GOT3 (cell line): ENCODE measurements at places on chromosomes 12 and 14.

- DNase-seq = no peak
Observed at GRCh38 chr12:92400006-92400405, 254.4 kb upstream of the BTG1 start.

- peak; percentile 42 for DNase-seq
Observed at GRCh38 chr12:47949441-47950341, 13.7 kb upstream of the TMEM106C start.

DNA sequence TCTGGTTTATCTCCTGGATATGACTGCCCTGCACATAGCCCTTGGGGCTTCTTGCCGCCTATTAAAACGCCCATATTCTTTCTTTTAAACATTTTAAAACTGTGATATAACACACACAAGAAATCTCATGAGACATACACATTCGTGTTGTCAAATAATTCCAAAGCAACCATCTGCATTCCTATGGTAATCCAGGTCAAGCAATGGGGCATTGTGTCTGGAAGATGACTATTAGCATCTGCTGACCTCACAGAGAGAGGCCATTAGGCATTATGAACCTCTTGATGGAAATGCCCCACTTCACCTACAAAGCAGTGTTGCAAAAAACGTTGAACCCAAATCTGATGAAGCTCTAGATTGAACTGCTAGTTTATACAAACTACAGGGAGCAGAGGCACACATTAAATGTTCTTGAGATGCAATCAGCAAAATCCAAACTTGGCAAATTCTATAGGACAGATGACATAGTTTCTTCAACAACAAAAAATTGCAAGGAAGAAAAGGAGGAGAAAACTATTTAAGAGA is 513.8 kb upstream of the CCDC196 start:
- DNase-seq = no peak

DNA sequence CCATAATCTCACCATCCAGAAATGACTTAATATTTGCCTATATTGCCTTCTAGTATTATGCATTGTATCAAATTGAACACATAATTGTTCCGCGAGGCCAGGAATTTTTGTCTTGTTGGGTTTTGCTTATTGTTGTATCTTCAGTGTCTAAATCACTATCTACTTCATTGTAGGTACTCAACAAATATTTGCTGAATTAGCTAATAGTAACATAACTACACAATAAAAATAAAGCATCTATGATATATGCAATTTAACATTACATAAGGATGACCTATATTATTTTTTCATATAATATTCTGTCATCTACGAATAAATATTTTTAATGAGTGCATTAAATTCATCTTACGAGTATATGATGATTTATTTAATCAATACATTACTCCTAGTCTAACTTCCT is 656.3 kb downstream of the ETNK1 start:
- no peak for DNase-seq

GRCh38 chr14:68977718-68978171 is 1.4 kb downstream of the ACTN1 start:
- peak; percentile 38 for DNase-seq

DNA sequence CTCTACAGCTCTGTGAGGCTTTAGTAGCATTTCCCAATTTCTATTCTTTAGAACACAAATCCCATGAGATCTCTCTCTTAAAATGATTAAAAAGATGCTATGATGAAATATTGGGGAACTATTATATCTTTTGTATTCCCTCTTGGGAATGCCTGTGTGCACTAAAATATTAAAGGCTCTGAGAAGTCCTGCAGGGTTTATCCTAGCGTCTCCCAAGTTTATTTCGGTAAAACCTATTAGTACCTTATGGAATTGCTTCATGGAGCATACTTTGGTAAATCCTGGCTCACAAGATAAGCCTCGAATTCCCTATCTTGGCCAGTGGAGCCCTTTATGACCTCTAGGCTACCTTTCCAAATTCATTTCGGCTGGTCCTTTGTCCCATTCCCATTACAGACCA is 306.8 kb downstream of the VRK1 start:
- DNase-seq = no peak

GRCh38 chr12:76874027-76874426 is 4.8 kb downstream of the CSRP2 start:
- DNase-seq = no peak

GRCh38 chr12:63457857-63458256 is 210.4 kb downstream of the DPY19L2 start:
- DNase-seq = no peak

GRCh38 chr12:47611906-47612305 is 93.9 kb downstream of the RPAP3 start:
- DNase-seq = no peak

DNA sequence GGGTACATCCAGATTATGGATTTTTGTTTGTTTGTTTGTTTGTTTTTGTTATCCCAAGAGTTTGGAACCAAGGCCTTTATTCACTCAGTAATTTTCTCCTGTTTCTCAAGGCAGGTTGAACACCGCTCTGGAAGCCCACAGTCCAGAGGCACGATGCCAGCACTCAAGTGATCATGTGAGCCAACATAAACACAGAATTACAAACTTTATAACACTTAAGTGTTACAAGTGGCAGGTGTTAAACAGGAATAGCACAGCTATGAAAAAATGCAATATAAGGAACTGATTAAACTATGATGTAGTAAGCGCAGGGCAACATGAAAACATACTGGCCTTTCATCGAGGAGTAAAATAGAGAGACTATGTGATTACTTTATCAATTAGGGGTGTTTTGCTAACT is 1885.8 kb upstream of the SEL1L start:
- DNase-seq = no peak

- no peak for DNase-seq
Observed at GRCh38 chr14:69346710-69347109, 51.4 kb downstream of the ERH start.

DNA sequence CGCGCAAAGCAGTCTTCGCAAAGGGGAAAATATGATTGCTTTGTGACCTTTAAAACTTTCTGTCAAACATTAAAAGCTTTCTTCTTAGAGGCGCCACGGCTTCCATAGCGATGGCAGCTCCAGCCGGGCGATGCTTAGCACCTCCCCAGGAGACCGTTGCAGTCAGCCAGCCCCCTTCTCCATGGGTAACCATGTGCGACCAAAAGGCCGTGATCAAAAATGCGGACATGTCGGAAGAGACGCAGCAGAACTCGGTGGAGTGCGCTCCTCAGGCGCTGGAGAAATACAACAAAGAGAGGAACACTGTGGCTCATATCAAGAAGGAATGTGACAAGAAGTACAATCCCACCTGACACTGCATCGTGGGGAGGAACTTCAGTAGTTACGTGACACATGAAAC is 12.7 kb upstream of the STON2 start:
- no peak for DNase-seq

- no peak for DNase-seq
Observed at GRCh38 chr12:76768576-76768975, 4.7 kb downstream of the ZDHHC17 start.

- no peak for DNase-seq
Observed at GRCh38 chr14:21940887-21941856, 267.6 kb upstream of the OR4E1 start.

DNA sequence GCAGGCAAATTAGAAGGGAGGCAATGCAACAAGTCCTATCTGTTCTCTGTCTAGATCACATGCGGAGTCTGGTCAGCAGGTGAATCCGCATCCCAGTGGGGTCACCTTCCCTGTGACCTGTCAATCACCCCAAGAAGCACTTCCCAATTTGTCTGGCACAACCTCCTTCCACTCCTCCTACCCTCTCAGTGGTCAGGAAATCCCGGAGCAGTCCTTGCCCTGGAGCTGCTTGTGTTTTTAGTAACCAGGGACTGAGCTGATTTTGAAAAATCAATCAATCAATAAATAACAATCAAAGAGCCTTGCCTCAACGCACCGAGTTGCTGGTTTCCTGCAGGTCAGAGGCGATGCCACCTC is 572 bp upstream of the ACSS3 start:
- no peak for DNase-seq

DNA sequence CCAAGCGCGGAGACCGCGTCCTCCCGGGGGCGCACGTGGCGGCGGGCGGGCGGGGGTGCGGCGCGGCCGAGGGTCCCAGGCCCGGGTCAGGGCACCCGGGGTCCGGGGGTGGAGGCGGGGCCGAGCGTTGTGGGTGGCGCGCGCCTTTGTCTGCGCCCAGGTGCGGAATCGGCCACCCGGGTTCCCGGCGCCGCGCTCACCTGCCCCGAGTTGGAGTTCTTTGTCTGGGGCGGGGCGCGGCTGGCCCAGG is 50.1 kb downstream of the LRCOL1 start:
- no peak for DNase-seq

DNA sequence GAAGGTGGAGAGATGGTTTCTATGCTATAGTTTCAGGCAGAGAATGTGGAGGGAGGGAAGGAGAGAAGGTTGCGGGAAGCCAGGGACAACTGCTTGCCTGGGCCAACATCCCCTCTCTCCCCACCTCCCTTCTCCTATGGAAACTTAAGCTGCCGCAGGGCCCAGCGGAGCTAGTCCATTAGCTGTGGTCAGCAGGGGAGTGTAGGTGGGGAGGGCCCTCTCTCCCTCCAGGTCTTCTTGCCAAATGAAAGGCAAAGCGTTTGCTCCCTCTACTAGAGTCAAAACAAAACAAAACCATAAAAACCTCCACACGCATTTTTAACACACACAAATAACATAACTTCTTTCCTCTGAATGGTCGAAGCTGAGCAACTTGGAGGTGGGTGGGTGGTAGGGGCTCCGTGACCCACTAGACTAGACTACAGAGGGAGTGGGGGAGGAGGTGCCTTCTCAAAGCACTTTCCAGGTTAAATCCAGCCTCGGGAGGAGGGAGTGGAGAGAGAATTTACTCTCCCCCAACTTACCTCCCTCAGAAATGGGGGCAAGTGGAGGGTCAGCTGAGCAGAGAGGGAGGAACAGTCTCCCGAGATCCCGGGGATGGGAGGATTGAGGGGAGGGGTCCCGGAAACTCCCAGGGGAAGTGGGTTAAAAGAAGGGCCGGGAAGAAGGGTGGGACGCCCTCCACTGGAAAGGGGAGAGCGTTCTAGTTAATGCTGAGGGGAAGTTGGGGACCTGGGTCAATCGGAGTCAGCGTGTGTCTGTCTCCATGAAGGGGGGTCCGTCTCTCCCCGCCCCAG is 4.6 kb upstream of the CACNB3 start:
- no peak for DNase-seq

DNA sequence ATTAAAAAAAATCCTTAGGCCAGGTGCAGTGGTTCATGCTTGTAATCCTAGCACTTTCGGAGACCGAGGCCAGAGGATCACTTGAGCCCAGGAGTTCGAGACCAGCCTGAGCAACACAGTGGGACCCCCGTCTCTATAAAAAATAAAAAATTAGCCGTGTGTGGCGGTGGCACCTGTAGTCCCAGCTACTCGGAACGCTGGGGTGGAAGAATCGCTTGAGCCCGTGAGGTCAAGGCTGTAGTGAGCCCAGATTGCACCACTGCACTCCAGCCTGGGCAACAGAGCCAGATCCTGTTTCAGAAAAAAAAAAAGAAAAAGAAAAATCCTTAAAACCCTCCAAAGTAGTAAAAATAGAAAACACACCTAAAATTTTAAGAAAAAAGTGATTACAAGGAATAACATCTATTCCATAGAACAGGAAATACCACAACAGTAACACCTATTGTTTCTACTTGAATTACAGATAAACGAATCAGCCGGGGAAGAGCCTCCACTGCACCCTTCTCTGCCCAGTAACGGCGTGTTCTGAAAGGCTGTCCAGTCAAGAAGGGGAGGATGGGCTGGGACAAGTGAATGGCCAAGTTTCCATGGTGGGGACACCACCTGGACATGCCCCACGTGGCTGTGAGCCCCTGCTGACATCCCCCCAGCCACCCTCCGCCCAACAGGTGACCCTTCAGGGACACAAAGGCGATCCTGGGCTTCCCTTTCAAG is 17.8 kb downstream of the POLE start:
- no peak for DNase-seq

DNA sequence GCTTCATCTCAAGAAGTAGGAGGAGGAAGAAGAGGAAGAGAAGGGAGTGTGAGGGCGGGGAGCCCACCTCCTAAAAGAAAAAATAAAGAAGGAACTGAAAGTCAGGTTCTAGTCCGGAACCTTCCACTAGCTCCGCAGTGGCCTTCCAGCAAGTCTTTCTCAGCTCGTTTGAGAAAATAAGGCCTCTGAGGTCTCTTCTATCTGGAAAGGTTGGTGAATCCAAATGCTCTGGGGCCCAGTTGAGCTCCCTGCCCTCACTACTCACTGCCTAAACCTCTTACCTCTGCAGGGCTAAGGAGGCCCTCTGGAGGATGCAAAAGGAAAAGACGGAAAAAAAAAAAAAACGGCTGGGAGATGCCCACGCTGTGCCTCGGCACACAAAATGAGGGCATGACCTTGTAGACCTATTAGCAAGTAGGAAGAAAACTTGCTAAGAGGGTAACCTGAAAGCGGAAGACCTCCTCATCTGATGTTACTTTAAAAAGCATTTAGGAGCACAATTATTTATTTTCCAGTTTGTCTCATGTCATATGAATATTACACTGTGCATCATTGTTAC is 35.9 kb downstream of the FBLN5 start:
- no peak for DNase-seq

- DNase-seq = no peak
Observed at GRCh38 chr14:42633504-42634095, 1026.9 kb downstream of the LRFN5 start.

DNA sequence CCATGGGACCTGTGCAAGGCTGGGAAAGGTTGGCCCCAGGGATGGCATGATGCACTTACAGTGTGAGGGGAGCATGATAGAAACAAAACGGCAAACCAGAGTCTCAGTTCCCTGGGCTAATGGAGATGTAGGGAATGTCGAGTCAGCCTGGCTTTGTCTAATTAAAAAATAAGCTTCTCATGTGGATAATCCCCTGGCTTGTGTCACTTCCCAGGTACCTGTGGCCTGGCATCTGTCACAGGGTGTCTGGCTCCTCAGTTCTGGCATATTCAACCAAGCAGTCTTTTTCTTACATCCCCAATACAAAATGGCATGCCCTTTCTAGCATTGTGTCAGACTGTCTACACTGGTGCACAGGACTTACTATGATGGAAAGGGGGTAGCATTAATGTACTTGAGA is 261.4 kb downstream of the GRIN2B start:
- DNase-seq = no peak

DNA sequence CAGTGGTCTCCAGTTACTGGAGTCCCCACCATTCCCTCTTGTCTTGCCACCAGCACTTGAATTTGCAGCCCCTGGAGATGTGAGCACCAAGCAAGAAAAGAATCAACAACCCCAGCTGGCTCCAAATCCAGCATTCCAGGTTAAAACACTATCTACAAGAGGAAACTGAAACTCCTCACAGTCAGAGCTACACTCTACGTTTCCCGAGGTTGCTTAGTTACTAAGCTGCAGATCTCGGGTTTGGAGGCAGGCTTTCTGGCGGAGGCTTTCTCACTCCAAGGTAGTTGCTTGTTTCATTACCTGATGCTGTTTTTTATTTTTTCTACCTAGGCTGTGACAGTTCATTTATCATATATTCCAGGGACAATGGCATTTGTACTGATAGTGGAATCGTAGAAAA is 248.1 kb downstream of the GLT1D1 start:
- DNase-seq = no peak
